ENCODE measurements at places on chromosomes 1 and 21.

DNA sequence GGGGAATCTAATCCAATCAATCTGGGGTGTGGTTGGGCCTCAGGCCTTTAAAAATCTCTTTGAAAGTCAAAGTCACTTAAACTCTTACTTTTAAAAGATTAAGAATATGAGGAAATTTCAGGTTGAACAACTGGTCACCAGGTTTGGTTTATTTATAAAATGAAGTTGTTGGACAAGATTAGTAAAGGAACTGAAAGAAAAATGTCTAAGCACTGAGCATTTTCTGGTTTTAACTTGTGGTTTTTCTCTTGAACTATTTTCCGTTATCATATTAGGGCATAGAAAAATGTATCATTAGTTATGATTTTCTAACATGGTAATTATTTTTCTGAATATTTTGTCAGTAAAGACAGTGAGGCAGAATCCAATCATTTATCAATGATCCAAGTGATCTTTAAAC, 49.6 kb downstream of the RGS2 start:
- no peaks in the 10 kb centered on the region for H3K4me1 ChIP-seq
- DNase-seq = no peak
- H3K4me3 ChIP-seq = no peak overlapping the region
- H3K27me3 ChIP-seq = no peaks in the 10 kb centered on the region
- H3K27ac ChIP-seq = no peak overlapping the region
- H3K36me3 ChIP-seq = no peaks in the 10 kb centered on the region

GRCh38 chr1:232911027-232911599, 39.3 kb upstream of the NTPCR start:
- no peak for DNase-seq
- peaks cover 30% of the 10 kb centered on the region for H3K4me1 ChIP-seq
- no peaks in the 10 kb centered on the region for H3K36me3 ChIP-seq
- H3K27me3 ChIP-seq = no peaks in the 10 kb centered on the region
- H3K4me3 ChIP-seq = no peak overlapping the region
- H3K27ac ChIP-seq = no peak overlapping the region

GRCh38 chr1:207863893-207864535, 46.9 kb downstream of the CD34 start:
- peak overlapping the region; percentile 83 for H3K27ac ChIP-seq
- peak overlapping the region; percentile 52 for H3K4me3 ChIP-seq
- no peaks in the 10 kb centered on the region for H3K27me3 ChIP-seq
- H3K36me3 ChIP-seq = peaks cover 42% of the 10 kb centered on the region

DNA sequence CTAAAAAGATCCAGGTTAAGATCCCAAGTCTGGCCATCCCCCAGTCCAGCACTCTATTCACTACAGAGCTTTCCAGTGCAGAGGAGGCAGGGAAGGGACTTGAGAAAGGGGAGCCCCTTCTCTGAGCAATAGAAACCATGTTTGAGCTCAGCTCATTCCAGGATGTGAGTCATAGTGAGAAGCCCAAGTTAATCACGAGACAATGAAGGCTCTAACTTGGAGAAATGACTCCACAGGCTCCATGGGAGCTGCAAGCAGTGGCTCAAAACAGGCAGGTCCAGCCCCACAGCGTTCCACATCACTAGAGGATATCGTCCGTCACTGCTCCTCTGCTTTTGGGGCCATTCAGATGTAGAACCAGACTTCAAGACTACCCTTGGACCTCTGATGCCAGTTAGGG, 59.1 kb downstream of the CAMK2N1 start:
- peaks cover 37% of the 10 kb centered on the region for H3K27me3 ChIP-seq
- H3K4me1 ChIP-seq = peaks cover 22% of the 10 kb centered on the region
- DNase-seq = peak; percentile 59
- H3K36me3 ChIP-seq = peaks cover 3% of the 10 kb centered on the region
- H3K27ac ChIP-seq = no peak overlapping the region

DNA sequence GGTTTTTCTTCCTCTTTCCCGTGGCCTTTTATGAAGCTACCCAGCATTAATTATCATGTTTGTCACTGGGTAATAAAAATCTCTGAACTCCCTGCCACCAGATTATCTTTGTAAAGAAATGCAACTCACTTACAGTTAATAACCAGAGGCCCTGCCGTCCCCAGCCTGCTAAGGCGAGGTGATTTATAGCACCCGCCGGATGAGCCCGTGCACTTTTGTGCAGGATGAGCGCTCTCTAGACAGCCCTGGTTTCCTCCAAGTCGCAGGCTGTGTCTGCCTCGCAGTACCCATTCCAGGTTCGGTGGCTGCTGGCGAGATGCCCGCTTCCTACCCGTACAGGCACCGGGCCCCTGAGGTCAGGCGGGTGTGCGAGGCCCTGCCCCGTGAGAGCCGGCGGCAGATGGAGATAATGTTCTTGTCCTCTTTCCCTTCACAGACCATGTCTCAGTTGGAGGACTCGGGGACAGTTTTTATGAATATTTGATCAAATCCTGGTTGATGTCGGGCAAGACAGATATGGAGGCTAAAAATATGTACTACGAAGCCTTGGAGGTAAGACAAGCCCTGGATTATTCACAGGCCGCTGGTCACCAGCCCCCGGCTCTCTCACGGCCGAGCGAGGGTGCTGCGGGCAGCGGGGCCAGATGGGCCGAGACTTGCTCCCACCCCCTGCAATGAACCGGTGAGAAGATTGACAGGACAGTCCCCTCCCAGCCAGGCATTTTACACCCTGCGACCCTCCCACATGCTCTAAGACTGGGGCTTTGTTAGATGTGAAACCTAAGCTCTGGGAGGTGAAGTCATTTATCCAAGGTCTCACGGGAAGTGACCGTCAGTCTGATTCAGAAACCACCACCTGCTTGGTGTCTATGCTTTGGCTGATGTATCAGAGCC, 28.5 kb upstream of the SELENON start:
- H3K4me3 ChIP-seq = peak overlapping the region; percentile 49
- H3K4me1 ChIP-seq = peaks cover 82% of the 10 kb centered on the region
- H3K27me3 ChIP-seq = no peaks in the 10 kb centered on the region
- peaks cover 2% of the 10 kb centered on the region for H3K36me3 ChIP-seq
- peak; percentile 69 for DNase-seq

DNA sequence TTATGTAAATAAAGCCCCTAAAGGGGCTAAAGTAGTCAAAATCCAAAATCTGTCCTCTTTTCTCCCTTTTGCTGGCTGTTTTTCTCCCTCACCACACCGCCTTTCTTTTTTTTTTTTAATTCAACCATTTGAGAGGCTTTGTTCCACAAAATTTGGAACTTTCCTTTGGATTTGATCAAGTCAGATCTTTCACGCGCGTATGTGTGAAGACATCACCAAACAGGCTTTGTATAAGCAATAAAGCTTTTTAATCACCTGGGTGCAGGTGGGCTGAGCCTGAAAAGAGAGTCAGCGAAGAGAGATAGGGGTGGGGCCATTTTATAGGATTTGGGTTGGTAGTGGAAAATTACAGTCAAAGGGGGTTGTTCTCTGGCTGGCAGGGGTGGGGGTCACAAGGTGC, 5.3 kb upstream of the HPDL start:
- no peak for DNase-seq
- no peaks in the 10 kb centered on the region for H3K27me3 ChIP-seq
- H3K36me3 ChIP-seq = no peaks in the 10 kb centered on the region
- peaks cover 2% of the 10 kb centered on the region for H3K4me1 ChIP-seq
- no peak overlapping the region for H3K4me3 ChIP-seq
- H3K27ac ChIP-seq = no peak overlapping the region

- no peaks in the 10 kb centered on the region for H3K27me3 ChIP-seq
- H3K27ac ChIP-seq = no peak overlapping the region
- no peak for DNase-seq
- no peaks in the 10 kb centered on the region for H3K36me3 ChIP-seq
- no peak overlapping the region for H3K4me3 ChIP-seq
Observed at GRCh38 chr21:45418301-45419071, 13.5 kb downstream of the COL18A1 start.

DNA sequence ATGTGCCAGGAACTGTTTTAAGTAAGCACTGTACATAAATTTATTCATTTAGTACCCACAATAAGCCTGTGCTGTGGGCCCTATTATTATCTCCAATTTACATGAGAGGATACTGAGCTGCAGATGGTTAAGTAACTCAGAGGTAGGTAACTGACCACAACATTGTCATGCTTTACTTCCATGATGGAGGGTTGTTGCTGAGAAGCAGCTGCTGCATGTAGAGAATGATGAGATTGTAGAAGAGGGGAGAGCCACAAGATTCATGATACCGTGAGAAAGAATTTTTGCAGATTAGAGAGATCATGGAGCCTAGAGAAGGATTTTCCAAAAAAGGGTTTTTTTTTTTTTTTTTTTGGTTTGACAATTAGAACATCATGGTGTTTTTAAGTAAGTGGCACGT, 313.1 kb downstream of the PTBP2 start:
- DNase-seq = no peak
- no peaks in the 10 kb centered on the region for H3K4me1 ChIP-seq
- no peaks in the 10 kb centered on the region for H3K36me3 ChIP-seq
- no peak overlapping the region for H3K27ac ChIP-seq
- no peaks in the 10 kb centered on the region for H3K27me3 ChIP-seq

DNA sequence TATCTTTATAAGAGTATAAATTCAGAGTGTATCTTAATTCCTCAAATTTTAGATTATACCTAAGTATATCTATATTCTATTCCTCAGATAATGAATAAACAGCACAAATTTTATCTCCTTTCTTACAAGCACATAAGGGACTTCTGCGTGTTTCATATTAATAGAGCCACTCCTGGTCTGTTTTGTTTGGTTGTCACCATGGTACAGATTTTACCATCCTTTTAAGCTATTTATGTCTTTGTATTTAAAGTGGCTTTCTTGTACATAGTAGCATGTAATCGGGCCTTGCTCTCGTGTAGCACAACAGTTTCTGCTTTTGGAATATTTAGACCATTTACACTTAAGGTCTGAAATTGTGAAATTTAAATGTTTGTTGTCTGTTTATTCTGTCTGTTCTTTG, 52.6 kb upstream of the SLC35A3 start:
- no peak overlapping the region for H3K27ac ChIP-seq
- no peak overlapping the region for H3K4me3 ChIP-seq
- peaks cover 9% of the 10 kb centered on the region for H3K36me3 ChIP-seq
- no peak for DNase-seq

DNA sequence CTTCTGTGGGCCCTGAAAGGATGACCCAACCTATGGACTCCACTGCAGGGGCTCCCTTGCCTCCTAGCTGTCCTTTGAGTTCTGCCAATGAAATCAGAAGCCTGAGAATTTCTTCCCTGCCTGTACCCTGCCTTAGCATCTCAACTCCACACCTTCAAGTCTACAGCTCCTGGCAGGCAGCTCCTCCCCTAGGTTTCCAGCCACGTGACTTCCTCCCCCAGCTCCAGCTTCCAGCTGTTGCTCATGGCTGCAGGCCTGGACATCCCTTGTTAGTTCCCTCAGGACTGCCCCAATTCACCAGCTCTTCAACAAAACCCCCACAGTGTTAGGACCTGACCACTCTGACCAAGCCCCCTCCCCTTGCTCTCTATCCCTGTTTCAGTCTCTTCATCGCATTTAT, 2.4 kb downstream of the RCAN1 start:
- no peaks in the 10 kb centered on the region for H3K27me3 ChIP-seq
- no peak for DNase-seq
- H3K27ac ChIP-seq = no peak overlapping the region
- H3K4me3 ChIP-seq = no peak overlapping the region

- H3K4me1 ChIP-seq = no peaks in the 10 kb centered on the region
- no peak overlapping the region for H3K4me3 ChIP-seq
- H3K27me3 ChIP-seq = peaks cover 17% of the 10 kb centered on the region
Observed at GRCh38 chr1:185864889-185865517, 130.8 kb downstream of the HMCN1 start.

- H3K4me3 ChIP-seq = no peak overlapping the region
- H3K36me3 ChIP-seq = no peaks in the 10 kb centered on the region
- DNase-seq = peak; percentile 95
- peaks cover 2% of the 10 kb centered on the region for H3K4me1 ChIP-seq
Observed at GRCh38 chr1:153796786-153797659, 21.8 kb downstream of the SLC27A3 start.

GRCh38 chr1:29514361-29515169, 278.2 kb downstream of the PTPRU start:
- H3K4me3 ChIP-seq = no peak overlapping the region
- H3K36me3 ChIP-seq = no peaks in the 10 kb centered on the region
- H3K4me1 ChIP-seq = no peaks in the 10 kb centered on the region
- H3K27me3 ChIP-seq = peaks cover 6% of the 10 kb centered on the region
- no peak overlapping the region for H3K27ac ChIP-seq
- no peak for DNase-seq

DNA sequence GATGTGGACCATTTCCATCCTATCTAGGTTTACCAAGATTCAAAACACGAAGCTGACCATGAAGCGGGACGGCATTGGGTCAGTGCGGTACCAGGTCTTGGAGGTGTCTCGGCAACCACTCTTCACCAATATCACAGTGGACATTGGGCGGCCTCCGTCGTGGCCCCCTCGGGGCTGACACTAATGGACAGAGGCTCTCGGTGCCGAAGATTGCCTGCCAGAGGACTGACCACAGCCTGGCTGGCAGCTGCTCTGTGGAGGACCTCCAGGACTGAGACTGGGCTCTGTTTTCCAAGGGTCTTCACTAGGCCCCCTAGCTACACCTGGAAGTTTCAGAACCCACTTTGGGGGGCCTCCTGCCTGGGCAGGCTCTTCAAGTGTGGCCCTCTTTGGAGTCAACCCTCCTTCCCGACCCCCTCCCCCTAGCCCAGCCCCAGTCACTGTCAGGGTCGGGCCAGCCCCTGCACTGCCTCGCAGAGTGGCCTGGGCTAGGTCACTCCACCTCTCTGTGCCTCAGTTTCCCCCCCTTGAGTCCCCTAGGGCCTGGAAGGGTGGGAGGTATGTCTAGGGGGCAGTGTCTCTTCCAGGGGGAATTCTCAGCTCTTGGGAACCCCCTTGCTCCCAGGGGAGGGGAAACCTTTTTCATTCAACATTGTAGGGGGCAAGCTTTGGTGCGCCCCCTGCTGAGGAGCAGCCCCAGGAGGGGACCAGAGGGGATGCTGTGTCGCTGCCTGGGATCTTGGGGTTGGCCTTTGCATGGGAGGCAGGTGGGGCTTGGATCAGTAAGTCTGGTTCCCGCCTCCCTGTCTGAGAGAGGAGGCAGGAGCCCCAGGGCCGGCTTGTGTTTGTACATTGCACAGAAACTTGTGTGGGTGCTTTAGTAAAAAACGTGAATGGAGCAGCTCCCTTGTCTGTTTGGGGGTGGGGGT, 864 bp upstream of the CCDC24 start:
- no peaks in the 10 kb centered on the region for H3K27me3 ChIP-seq
- peaks cover 5% of the 10 kb centered on the region for H3K4me1 ChIP-seq
- no peak overlapping the region for H3K27ac ChIP-seq
- no peak for DNase-seq
- H3K36me3 ChIP-seq = peaks cover 2% of the 10 kb centered on the region
